Lower lobe of right lung (tissue), 2 donors: ENCODE measurements at places on chromosomes 3 and 15.

GRCh38 chr3:133525435-133525834 lies 48.1 kb upstream of the CDV3 start:
- DNase-seq = no peak

DNA sequence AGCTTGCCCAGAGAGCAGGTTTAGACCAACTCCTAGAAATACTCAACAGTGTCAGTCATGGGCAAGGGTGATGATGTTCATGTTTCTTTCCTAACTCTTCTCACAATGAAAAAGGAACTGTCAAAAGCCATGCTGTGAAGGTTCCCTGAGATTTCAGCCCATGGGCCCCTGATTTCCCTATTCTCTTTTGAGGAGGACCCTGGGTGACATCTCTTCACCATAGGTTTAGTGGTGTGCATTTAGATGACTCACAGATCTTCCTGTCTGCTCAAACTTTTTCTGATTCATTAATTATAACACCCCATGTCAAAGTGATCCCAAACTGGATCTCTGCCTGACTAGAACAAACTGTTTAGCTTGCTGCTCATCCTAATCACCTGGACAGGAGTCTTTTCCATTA lies 108.0 kb downstream of the BBX start:
- no peak for DNase-seq

- DNase-seq = no peak
Measured at GRCh38 chr15:73709686-73710085, 25.5 kb downstream of the CD276 start.

DNA sequence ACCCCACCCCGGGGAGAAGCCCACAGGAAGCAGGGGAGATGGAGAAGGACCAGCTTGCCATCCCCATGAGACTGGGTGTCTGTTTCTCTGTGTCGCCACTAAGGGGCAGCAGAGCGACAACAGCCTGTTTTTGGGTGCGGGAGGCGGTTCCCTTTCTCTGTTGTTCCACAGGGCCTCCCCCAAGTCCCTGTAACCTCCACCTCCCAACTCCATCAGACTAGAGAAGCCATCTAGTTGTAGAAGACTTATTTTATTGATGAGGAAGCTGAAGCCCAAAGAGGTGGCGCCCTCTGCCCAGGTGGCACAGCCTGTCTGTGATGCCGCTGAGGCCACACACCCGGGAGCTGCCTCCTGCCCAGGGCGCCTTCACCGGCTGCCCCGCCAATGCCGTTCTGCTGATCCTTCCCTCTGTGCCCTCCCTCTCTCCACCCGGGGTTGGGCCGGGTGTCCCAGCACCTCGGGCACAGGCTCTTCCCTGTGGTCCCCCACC lies 3.9 kb upstream of the CCDC9B start:
- DNase-seq = peak; percentile 76

DNA sequence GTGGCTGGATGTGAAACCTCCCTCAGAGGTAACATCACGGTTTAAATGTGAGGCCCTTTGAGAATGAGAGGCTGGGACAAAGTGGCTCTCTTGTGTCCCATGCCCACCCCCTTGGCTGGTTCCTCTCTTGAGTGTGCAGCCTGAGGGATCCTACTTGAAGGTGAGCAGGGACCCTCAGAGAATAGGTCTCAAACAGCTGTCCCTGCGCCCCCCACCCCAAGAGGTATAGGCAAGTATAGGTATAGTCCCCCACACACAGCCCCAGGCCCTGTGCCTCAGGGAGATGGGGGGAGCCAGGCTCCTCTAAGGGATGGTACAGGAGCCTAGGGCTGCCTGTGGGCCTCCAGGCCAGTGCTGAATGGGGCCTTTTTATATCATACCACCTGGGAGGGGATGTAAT lies 61.9 kb downstream of the ISG20 start:
- DNase-seq = no peak

DNA sequence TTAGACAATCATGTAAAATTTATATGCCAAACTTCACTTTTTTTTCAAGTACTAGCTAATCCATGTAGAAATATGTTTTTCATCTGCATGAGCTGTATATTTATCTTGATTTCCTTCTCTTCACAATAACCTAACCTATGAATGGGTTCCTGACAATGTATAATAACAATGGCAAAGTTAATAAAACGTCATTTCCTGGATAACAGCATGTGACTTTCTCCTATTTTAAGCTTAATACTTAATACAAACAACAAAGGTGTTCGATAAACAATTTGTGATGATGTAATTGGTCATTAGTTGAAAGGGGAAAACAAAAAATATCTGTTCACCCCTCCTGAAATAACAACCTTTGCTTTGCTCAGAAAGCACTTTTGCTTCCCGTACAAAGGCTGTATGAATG lies 20.4 kb downstream of the CD200 start:
- no peak for DNase-seq

GRCh38 chr15:59002418-59002859 lies 15.0 kb downstream of the RNF111 start:
- no peak for DNase-seq

GRCh38 chr3:183884097-183884426 lies 618 bp downstream of the PARL start:
- no peak for DNase-seq

- no peak for DNase-seq
Measured at GRCh38 chr3:76502076-76502475, 537.8 kb upstream of the ROBO2 start.

DNA sequence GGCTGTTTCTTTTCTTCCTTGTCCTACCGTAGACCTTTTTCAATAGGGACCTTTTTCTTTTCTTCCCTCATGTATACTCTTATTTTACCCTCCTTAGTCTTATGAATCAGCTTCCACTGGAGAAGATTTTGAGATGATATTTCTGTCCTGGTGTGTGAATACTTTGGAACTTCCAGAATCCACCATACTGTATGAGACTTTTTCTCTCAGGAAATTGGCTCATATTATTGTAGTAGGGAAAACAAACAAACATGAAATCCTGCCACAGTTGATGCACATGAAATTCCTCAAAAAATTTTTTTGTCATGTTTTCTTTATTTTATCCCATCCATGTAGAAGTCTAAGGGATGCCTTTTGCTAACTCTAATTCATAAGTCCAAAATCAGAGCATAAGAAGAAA lies 289.3 kb upstream of the PLSCR5 start:
- no peak for DNase-seq

DNA sequence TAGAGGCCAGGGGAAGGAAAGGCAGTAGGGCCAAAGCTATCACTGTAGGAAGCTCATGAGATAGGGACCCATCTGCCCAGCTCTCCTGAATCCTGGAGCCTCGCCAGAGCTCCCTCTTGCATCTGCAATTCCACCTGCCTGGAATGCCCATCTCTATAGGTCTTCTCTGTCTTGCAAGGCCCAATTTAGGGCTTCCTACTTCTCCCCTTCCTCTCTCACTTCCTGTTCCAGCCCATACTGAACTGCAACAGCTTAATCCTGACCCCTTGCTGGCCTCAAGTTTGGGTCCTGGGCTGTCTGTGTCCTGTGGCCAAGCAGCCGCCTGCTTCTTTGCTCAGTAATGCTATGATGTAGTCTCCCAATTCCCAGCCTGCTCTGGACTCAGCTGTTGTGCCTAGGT lies 3.6 kb upstream of the PTPN23 start:
- DNase-seq = no peak

GRCh38 chr3:194565597-194566190 lies 67.5 kb downstream of the TMEM44 start:
- no peak for DNase-seq

- DNase-seq = peak; percentile 56
Measured at GRCh38 chr3:9397906-9398699, 688 bp downstream of the SETD5 start.

DNA sequence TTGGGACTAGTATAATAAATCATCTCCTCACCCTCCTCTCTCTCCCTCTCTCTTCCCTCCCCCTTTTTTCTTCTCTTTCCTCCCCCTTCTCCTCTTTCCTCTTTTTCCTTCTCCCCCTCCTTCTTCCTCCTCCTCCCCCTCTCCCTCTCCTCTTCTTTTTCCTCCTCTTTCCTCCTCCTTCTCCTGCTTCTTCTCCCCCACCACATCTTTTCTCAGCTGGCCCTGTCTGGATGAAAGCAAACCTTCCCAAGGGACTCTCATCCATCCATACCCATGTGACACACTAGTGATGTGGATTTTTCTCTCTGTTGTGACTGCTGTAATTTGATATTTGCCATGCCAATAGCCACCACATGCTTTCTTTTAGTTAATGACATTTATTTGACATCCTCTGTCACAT lies 127.2 kb downstream of the EBLN2 start:
- no peak for DNase-seq

GRCh38 chr15:97680606-97681220 lies 279.8 kb upstream of the ARRDC4 start:
- no peak for DNase-seq

DNA sequence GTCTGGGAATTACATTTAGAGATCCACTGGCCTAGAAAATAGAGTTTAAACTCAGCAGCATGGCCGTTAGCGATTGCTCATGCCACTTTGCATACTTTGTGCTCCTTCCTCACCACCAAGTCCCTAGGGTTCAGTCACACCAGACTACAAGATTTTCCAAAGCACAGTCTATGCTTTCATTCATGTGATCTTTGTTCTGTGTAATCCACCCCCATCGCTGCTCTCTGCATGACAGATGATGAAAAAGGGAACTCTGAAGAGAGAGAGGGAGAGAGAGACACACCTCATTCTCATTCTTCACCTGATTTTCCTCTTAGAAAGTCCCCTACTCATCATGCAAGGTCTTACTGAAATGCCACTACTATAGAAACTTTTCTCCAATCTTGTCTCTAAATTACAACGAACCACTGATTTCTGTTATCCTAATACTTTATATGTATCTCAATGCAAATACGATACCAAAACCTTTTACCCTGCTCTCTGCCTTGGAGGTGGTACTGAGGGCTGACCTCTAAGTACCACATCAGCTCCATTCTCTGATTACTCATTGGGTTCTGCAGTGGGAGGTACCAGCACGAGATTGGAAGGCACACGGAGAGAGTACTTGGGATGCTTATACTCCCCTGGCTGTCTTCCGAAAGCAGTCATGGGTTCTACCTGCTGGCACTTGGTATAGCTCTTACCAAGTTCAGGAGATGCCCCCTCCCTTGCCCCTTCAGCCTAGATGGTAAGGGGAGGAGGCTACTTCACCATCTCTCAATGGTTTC lies 1.1 kb upstream of the PARP15 start:
- no peak for DNase-seq

GRCh38 chr3:184733181-184733580 lies 21.3 kb upstream of the MAGEF1 start:
- no peak for DNase-seq

- DNase-seq = no peak
Measured at GRCh38 chr3:69174871-69175737, 52.7 kb upstream of the LMOD3 start.

- DNase-seq = no peak
Measured at GRCh38 chr3:132880986-132881385, 157.2 kb upstream of the TMEM108 start.

DNA sequence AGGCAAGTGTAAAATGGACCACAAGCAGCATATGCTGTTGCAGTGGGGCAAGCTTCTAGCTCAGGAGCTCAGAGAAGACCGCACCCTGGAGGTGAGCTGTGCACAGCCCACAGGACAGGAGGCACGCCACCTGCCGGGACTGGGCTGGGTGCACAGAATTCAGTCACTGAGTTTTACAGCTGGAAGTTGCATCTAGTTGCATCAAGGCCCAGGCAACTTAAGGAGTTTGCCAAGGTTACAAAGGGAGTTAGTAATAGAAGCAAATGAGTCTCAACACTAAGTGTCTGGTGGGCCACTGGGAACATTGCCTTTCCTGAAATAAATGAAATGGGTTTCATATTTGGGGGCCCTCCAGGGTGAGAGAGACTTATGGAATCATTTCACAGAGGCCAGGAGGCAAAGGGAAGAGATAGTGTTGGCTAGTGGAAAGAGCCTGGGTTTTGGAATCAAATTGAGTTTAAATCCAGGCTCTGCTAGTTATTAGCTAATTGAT lies 36.0 kb upstream of the TIMP4 start:
- DNase-seq = no peak

GRCh38 chr15:64314456-64314855 lies 41.5 kb downstream of the CSNK1G1 start:
- no peak for DNase-seq

GRCh38 chr15:69755551-69756310 lies 303.1 kb downstream of the RPLP1 start:
- no peak for DNase-seq

GRCh38 chr3:170420307-170420821 lies 1.7 kb downstream of the CLDN11 start:
- no peak for DNase-seq

GRCh38 chr3:168532135-168532534 lies 436.4 kb upstream of the GOLIM4 start:
- no peak for DNase-seq

GRCh38 chr3:196585044-196585757 lies 16.7 kb downstream of the FBXO45 start:
- no peak for DNase-seq

DNA sequence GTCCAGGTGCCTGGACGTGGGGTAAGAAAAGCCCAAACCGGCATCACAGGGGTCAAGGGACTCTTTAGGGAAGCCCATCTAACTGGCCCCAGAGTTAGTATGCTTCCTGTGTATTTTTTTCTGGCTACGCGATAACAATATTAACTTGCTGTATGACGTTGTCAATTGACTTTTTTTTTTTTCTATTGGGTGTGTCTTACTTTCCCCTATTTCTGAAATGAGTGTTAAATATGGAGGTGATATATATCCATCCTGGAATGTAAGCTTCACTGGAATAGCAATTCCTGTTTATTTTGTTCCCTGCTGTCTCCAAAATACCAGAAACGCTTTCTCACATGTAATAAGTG lies 598 bp upstream of the GMNC start:
- no peak for DNase-seq

- DNase-seq = no peak
Measured at GRCh38 chr3:54486317-54486716, 364.0 kb downstream of the CACNA2D3 start.

DNA sequence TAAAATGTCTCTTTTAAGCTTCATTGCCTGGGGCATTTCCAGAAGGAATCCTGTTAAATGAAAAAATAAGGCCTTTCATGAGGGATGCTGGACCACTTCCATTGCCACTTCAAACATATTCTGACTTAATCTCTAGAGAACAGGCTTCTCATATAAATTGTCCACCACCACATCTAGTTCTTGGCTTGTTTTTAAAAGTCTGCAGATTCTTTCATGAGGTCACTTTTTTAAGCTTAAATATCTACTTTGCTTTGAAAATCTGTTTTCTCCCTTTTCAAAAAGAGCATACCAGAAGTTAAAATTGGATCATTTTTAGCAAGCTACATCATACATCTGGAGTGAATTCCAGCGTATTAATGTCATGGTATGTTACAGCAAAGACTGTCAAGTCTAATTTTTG lies 131.6 kb downstream of the C3orf70 start:
- no peak for DNase-seq

GRCh38 chr3:106957029-106957428 lies 420.2 kb upstream of the CCDC54 start:
- DNase-seq = no peak

DNA sequence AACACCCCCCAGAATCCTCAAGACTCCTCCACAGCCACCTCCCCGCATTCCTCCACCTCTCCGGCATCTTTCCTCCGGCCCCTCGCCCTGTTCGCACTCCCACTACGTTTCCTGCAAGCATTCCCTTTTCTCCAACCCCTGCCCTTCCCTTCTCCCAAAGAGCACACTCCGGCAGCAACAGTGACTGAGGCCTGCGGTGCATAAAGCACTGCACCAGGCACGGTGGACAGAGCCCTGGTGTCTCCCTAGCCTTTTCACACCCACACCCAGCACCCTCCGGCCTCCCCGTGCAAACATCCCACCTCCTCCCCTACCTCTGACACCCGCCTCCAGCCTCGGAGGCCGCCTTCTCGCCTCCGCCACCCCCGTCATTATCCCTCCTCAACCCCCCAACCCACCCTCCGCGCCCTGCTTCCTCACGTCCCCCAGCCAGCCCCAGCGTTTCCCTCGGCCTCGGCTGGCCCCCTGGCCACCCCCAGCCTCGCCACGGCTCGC lies 577 bp downstream of the ZNF148 start:
- peak; percentile 57 for DNase-seq
